ENCODE measurements at places on chromosomes 16 and 17.

DNA sequence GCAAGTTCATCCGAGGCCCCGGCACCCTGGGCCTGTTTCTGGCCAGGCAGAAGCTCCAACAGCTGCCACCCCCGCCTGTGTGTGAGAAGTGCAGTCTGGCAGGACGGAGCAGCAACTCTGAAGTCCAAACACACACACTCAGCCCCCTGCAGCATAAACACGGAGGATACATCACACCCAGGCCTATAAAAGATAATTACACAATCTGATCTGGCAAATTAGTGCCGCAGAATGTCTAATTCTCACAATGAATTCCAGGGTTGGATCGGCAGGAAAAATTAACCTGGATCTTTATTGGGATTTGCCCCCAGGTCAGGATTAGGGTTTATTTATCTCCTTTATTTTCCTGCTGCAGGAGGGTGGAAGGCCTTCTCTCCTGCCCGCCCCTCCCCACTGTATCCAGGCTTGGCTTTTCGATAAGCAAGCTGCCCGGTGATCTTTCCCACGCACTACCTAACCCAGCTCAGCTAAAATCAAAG, 311.4 kb downstream of the SOX9 start:
- no peak for DNase-seq

GRCh38 chr16:53224951-53225533, 170.3 kb downstream of the CHD9 start:
- peak; percentile 93 for DNase-seq

- no peak for DNase-seq
Measured at GRCh38 chr17:45050481-45051059, 862 bp downstream of the DCAKD start.

- DNase-seq: no peak
Measured at GRCh38 chr16:67013233-67013822, 15.6 kb upstream of the CBFB start.

GRCh38 chr17:67575325-67575724, 142.4 kb upstream of the NOL11 start:
- no peak for DNase-seq

DNA sequence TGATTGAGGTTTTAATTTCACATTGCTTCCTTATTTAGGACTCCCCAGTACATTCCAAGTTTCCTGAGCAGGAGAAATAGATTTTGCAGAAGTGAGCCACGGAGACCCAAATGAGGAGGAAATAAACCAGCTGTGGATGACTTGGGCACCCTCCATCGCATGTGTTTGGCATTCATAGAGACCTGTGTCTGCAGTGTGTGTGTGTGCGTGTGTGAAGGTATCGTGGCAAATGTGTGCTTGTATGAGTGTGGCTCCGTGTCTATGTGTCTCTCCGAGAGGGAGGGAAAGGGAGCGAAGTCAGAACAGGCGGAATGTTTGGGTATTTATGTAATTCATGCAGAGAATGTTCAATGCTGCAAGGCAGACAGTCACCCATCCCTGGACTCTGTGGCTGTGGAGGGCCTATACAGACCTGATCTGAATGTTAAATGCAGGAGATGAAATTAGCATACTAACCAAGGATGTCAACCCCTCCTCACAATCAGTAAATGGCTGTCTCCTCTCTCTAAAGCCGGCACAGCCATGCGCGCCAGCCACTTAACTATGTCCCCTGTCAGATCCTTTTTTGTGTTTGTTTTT, 186.0 kb upstream of the ZFHX3 start:
- no peak for DNase-seq

DNA sequence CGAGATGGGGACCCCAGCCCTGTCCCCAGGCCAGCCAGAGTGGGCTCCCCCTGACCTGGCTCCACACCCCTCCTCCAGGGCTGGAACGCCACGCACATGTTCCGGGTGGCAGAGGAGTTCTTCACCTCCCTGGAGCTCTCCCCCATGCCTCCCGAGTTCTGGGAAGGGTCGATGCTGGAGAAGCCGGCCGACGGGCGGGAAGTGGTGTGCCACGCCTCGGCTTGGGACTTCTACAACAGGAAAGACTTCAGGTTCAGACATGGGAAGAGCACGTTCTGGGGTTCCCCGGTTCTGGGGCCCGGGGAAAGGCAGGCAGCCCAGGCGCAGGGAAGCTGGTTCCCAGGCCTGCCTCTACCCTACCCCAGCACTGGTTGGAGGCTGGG, 4.6 kb downstream of the ACE start:
- DNase-seq: no peak

GRCh38 chr17:51512220-51512907, 252.0 kb downstream of the UTP18 start:
- DNase-seq: no peak

DNA sequence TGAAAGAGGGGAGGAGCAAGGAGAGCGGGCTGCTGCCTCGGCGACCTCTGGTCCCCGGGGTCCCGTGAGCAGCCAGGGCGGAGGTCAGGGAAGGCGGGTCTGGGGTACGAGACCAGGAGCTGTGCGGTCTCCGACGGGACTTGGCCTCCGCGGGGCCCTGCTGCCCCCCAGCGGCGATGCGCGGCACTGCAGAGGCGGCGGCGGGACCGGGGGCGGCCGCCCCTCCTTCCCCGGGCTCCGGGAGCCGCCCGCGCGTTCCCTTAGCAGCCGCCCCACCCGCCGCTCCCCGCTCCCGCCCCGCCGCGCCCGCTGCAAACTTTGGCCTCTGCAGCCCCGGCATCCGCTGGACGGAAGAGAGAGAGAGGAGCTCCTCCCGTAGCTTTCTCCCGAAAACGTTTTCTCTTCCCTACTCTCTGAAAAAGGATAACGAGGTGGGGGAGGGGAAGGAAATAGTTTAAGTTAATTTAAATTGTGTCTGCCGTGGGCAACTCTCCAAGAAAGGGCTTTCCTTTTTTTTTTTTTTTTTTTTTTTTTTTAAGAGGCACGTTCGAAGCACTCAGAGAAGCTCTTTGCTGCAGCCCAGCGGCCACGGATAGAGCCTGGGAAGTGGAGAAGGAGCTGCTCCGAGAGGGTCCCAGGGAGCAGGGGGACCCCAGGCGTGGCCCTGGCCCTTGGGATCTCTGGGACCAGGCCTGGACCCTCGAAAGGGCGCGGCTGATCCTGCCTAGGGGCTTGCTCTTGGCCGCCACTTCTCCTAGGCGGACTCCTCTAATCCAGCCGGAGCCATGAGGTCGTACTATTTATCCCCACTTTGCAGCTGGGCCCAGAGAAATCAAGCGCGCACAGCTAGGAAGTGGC, 43.2 kb downstream of the C16orf82 start:
- DNase-seq: peak; percentile 43

DNA sequence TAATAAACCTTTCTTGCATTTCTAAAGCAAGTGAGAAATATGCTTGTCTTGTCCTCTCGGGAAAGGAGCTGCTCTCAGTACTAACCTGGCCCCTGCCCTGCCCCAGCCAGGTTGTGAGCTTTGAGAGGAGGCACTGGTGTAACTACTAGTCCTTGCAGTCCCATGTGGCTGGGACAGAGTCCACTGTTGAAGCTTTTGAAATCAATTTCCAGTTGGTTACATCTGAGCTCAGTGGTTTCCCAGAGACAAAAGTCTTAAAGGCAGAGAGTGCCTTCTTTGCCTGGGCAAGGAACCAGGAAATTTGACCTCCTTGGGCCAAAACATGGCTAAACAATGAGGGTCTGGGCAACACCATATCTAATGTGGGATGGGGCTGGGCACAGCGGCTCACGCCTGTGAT, 48.7 kb downstream of the GSG1L start:
- DNase-seq: no peak
